NT2/D1 (cell line): ENCODE measurements at places on chromosomes 11 and 22.

GRCh38 chr11:121453589-121454299 is 977 bp upstream of the SORL1-AS1 start:
- DNase-seq = no peak

DNA sequence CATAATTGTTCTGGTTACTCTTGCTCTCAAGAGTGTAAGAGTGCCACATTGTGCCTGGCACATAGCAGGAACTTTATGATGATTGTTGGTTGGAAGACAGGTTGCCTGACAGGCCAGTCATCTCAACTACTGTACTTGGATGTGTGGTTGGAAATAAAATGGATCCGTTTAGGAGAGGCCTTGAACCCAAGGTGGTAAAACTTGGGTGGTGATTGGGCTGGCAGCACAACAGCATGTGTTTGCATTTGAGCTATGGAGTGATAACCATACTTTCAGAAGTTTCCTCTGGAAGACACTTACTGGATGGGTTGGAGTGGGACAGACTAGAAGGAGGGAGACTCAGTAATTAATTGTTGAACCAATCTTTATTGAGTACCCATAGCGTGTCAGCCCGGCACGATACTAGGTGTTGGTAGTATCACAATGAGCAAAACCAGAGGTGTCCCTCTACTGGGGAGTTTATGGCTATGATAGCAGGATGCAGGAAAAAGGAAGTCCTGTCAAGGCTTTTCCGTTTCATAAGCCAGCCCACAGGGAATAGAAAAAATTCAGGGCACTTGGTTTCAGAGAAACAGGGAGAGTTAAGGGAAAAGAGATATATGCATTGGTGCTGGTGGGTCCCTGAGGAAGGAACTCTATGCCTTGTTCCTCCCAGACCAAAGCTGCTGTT is 3.1 kb upstream of the TMEM109 start:
- no peak for DNase-seq

- DNase-seq = peak; percentile 13
Measured at GRCh38 chr11:97140885-97141494, 751.2 kb downstream of the JRKL start.

DNA sequence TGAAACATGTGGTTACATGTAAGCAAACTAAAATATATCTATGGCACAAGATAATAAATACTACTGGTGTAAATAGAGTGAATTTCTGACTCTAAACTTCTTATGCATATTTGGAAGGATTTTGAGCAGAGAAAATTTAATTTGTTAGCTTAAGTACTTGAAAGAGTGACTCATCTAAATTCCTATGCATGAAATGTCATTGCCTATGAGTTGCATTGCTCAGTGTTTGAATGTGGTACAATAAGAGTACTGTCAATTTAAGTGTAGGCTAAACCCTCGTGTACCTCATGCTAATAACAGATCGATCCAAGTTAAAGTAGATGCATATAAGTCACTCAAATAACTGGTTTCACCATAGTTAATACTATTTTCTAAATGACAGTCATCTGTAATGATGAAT is 5.3 kb upstream of the CARD18 start:
- no peak for DNase-seq

DNA sequence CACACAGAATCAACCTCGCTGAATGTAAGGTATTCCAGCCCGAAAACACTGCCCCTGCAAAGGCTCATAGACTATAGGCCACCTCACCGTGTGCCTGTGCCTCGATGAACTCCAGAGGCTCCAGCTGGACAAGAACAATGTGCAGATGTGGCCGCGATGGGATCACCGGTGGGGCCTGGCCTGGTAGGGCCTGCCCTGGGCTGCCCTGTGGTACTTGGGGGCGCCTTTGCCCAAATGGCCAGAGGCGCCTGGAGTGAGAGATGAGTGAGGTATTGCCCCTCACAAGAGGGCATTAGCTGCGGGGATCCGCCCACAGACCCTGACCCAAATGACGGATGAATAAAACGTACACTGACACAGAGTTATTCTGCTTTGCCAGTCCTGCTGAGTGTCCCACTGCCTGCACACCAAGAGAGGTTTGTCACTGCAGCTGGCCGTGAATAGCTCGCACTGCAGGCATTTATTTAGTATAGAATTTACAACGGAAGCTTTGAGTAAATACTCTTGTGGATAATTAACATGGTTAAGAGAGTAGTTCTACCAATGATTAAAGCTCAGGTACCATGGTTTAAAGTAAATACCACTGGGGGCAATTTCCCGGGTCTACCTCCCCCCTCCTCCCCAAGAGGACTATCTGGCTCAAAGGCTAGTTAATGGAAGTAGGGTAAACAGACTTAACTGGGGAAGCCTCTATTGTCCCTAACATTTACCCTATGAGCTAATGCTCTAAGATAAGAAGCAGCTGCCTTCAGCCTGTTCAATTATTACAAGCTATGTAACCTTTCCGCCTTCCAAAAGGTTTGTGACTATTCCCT is 101.1 kb upstream of the IGLL5 start:
- no peak for DNase-seq

GRCh38 chr22:33887173-33887572 is 33.1 kb downstream of the LARGE1 start:
- no peak for DNase-seq

DNA sequence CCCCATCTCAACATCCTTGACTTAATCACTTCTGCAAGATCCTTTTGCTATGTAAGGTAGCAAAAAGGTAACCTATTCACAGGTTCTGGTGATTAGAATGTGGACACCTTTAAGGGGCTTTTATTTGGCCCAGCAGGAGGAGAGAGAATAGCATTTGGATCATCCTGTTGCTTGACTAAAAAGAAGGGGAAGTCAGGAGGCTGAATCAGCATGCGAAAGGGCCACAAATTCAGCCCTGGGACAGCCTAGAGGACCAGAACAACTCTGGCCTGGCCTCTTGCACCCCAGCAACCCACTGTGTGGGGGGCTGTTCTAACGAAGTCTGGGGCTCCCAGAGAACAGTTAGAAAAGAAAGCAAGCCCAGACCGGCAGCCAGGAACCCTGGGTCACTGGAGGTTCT is 3.2 kb upstream of the HMOX1 start:
- DNase-seq = peak; percentile 47

DNA sequence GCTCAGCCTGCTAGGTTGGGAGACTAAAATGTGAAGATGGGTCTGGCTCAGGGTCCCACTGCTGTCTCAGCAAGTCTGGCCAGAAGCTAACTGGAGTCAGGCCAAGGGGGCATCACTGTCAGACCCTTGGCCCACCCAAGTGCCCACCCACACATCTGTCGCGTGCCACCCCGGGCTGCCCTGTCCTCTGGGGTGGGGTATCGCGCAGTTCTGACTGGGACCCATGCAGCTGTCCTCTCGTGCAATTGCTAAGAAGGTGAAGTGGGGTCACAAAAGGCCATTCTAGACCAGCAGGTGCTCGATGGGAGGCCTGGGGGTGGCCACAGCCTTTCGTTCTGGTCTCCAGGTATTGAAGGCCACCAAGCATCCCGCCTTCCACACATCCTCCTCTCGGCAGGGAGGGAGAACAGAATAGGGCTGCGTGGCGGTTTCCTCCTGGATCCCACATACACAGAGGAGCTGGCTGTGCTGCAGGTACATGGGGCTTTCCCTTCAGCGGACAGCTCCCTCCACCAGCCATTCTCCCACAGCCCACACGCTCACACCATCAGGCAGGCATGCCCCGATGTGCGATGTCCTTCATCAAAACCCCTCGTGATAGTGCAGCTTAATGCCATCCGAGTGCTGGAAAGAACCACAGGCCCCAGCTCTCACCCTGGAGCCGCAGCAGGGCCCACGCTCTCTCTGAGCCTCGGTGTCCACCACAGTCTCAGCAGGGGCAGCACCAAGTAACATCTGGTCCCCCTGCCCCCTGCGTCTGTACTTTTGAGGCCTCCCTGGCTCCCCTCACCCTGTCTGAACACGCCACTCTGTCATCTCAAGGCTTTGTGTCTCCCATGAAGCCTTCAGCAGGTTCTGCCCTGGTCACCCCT is 37.6 kb downstream of the SHANK2 start:
- no peak for DNase-seq

DNA sequence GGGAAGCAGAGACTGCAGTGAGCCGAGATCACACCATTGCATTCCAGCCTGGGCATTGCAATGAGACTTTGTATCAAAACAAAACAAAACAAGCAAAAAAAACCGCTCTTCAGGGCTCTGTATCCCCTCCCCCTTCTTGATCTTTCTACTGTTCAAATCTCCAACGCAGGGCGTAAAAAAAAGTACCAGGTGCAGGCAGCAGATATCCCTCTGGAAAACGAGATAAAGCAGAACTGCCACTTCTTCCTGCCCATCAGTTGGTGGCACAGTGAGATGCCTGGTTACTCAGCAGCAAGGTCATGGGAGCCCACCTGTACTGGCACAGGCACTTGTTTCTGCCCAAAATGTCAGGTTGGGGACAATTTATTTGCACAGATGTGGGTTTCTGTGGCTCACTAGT is 11.2 kb downstream of the CCS start:
- DNase-seq = no peak

GRCh38 chr22:26079009-26079408 is 90.3 kb upstream of the SEZ6L start:
- no peak for DNase-seq

DNA sequence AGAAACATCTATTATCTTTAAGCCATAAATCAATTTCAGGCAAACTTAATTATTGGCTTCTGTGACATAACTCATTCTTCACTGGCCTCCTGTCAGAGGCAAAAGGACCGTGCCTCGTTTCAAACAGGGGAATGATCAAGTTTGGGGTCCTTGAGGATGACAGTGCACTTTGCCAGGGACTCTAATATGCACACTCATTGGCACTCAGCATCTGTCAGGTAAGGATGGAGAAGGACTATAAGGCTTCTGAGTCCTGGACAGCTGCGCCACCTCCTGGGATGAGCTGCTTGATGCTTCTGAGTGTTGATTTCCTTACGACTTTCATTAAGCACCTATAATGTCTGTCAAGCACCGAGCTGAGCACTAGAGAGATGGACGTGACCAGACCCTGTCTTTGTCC is 20.2 kb downstream of the BPIFC start:
- DNase-seq = no peak

DNA sequence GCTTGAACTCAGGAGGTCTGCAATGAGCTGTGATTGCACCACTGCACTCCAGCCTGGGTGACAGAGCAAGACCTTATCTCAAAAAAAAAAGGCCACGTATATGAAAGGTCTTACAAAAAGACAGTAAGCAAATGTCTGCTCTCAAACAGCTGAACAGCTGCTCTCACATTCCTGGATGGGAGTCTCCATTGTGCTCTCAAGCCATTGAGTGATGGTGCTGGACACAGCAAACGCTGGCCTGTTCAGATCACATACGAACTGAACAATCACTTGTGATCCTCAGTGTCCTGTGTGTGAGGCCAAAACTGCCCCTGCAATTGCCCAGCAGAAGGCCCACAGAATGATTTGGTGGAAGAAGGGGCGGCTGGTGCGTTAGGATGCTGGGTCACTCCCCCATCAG is 34.4 kb upstream of the YWHAH start:
- no peak for DNase-seq

- no peak for DNase-seq
Measured at GRCh38 chr11:11449327-11449726, 96.3 kb upstream of the CSNK2A3 start.

DNA sequence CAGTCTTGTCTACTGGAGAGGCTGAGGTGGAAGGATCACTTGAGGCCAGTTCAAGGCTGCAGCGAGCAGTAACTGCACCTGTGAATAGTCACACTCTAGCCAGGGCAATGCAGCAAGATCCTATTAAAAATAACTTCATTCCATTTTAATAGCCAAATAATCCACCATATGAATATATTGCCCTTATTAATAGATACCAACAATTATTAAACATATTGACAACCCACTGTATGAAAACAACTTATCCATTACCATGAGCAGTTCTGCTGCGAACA is 10.4 kb downstream of the GATD1 start:
- no peak for DNase-seq

DNA sequence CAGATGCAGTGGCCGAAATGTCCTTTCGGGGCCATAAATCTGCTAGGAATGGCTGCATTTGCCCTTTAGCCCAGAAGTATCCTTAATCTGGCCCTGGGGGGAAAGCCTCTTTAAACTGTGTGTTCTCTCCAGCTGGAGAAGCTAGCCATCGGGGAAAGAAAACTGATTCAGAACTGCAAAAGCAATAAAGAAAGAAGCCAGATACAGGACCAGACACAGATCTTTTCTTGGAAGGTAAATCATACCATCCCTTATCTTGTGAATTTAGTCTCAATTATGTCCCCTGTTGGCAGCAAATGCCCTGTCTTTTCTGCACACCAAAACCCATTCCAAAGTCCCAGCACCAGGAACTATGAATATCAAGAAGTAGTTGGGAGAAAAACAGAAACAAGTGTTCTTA is 25.6 kb downstream of the PC start:
- DNase-seq = no peak

- no peak for DNase-seq
Measured at GRCh38 chr11:57413681-57414080, 13.2 kb downstream of the SLC43A3 start.

GRCh38 chr22:31977939-31978338 is 33.6 kb downstream of the YWHAH start:
- DNase-seq = no peak

GRCh38 chr11:64917663-64917995 is 620 bp upstream of the ATG2A start:
- DNase-seq = no peak

- no peak for DNase-seq
Measured at GRCh38 chr11:76131671-76132631, 74.4 kb downstream of the WNT11 start.

- DNase-seq = no peak
Measured at GRCh38 chr22:27086080-27087044, 429.0 kb downstream of the MIAT start.

DNA sequence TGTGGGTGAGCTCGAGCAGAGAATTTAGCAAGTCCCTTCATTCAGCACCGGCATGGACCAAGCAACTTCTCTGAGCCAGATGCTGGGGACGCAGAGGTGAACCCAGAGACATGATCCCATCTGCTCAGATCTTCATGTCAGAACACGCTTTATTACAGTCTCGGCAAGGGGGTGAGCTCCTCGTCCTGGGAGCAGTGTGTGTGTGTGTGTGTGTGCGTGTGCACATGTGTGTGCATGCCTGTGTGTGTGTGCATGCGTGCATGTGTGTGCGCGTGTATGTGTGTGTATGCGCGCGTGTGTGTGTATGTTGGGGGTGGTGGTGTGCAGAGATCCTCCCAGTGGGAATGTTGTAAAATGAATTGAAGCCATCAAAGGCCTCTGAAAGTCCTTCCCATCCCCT is 9.8 kb downstream of the MIAT start:
- no peak for DNase-seq
